Thymus (tissue), 14 donors: ENCODE measurements at places on chromosomes 4 and X. TPM values are rescaled to one million over a fixed set of nuclear protein-coding genes. Genes with fewer than 3 reads are reported as not detected.
A peak's percentile ranks its signal among the peaks of the same experiment; 100 is the strongest.

DNA sequence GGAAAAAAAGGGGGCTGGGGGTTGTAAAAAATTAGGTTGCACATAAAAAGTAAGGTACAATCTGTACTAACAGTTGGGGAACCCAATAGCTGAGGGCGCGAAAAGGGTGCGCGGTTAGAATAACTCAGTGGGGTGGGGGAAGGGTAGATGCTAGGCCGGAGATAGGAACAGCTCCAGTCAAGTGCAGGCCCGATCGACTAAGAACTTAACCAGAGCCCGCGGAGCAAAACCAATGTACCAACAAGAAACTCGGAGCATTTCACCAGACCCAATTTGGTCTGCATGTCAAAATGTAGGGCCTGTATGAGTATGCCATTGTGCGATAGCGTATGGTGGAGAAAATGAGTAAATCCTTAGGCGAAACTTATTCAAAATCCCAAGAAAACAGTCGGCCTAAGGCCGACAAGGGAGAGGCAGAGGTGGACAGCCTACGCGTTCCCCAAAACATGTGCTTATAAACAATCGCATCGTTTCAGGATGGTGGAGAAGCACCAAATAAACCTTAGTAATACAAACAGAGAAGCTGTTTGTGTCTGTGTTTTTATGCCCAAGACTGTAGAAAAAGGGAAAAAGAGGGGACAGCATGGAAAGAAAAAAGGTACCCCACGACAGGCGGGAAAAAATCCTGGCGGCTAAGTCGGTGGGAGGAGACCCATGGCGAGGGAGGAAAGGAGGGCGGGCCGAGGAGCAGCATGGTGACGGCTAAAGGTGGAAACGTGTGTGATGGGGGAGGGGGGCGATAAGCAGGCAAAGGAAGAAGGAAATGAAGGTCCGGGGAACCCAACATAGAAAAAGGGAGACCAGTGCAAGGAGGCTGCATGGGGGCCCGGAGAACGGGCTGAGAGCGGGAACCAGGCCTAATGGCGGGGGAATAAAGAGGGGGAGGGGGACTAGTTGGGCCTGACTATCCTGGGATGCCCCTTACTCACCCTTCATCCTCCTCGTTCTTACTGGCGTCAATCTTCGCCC, 990 bp downstream of the HNRNPD start:
- peak overlapping the region; percentile 90 for H3K4me3 ChIP-seq
- DNase-seq = peak; percentile 82
- no peaks in the 10 kb centered on the region for H3K27me3 ChIP-seq
- peaks cover 33% of the 10 kb centered on the region for H3K36me3 ChIP-seq

DNA sequence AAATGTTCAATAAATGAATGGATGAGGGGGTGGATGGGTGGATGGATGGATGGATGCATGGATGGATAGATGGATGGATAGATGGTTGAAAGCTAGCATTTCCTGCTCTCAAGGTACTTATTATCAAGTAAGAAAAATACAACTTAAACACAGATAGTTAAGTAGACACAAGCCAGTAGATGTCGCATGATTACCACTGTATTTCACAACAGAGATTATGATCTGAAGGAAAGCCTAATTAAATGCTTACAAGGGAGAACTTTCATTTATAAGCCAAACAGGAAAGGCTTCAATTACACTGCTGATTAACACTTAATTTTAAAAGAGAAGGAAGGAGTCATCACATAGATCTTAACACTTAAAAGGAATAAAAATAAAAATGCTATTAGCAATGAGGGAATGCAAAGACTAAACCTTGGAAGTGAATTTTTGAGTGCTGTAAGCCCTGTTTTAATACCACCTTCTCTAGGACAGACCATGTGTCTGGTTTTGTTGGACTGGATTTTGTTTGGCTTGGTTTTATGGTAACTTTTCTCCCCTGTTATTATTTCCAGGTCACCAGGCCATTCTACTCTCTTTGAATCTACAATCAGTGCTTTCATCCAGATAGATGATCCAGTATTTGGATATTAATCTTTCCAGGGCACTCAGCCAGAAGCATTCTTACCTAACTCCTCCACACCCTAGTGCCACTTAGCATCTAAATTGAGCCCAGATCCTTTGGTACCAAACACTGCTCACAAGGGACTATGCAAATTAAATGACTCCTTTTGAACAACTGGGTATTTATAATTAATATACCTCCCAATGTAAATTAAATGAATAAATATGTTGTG, 75.5 kb upstream of the SLC39A8 start:
- no peaks in the 10 kb centered on the region for H3K27me3 ChIP-seq
- H3K27ac ChIP-seq = no peak overlapping the region
- no peaks in the 10 kb centered on the region for H3K4me1 ChIP-seq
- H3K36me3 ChIP-seq = no peaks in the 10 kb centered on the region

DNA sequence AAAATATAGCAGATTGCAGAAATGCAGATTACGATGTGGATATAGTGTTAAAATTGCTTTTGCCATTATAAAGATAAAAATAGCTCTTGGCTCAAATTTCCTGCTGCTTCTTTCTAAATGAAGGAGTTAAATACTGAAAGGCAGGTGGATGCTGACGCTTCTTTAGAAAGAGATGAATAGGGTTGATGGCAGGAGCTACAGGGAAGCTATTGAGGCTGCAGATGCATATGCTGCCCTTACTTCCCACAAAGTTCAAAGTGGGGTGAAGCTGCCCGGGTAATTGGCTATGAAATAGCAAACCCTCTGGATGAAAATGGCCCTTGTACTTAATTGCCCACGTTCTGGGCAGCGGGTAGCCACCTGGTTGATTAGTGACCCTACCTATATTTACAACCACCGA, 379.5 kb downstream of the ZIC3 start:
- H3K27ac ChIP-seq = no peak overlapping the region
- H3K4me3 ChIP-seq = no peak overlapping the region
- no peak for DNase-seq
- no peaks in the 10 kb centered on the region for H3K27me3 ChIP-seq
- no peaks in the 10 kb centered on the region for H3K36me3 ChIP-seq

DNA sequence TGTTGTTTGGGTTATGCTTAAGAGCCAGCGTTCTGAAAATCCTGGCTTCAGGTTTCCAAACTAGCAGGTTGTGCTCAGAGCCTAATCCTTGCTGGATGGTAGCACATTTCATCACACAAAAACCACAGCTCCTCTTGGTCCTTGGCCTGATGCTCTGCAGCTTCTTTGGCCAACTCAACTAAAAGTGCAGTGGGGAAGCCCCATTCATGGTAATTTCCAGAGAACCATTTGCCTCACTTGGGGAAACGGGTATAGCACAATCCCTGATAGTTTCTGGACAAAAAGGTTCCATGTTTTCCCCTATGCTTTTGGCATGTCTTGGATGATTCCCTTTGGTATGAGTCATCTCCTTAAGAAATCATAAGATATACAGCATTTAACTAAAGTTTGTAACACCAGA, 78.7 kb downstream of the SYNPO2 start:
- H3K27ac ChIP-seq = no peak overlapping the region
- DNase-seq = no peak
- H3K27me3 ChIP-seq = no peaks in the 10 kb centered on the region
- H3K36me3 ChIP-seq = no peaks in the 10 kb centered on the region
- no peaks in the 10 kb centered on the region for H3K4me1 ChIP-seq

The TKTL2 gene
- polyA plus RNA-seq = 0.02 TPM

The UPF3B gene
- polyA plus RNA-seq = 13.7 TPM

The HSD17B13 gene
- polyA plus RNA-seq = 0.43 TPM

DNA sequence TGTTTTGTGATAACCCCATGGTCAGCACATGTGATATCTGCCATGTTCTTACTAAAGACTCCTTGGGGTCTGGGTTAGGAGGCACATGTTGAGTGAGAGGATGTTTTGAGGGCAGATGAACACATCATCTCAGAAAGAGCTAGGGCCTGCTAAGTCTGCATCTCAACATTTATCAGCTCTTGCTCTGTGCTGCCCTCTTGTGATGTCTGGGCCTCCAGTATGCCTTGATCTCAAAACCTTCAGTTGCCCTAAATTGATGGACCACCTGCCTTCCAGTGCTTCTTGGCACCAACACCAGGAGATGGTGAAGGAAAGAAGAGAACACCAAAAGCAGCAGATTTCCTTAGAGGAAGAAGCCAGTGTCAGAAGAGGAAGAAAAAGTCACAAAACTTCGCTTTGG, 22.5 kb downstream of the MID1 start:
- H3K27ac ChIP-seq = no peak overlapping the region
- peak; percentile 25 for DNase-seq
- H3K4me3 ChIP-seq = no peak overlapping the region
- no peaks in the 10 kb centered on the region for H3K27me3 ChIP-seq
- H3K36me3 ChIP-seq = no peaks in the 10 kb centered on the region

The CFP gene
- 27.8 TPM for polyA plus RNA-seq

The HTT-AS gene
- not detected for polyA plus RNA-seq
